PC-3 (cell line): ENCODE measurements at places on chromosomes 13 and 19. TPM values are rescaled to one million over a fixed set of nuclear protein-coding genes. Genes with fewer than 3 reads are reported as not detected.
A peak's percentile ranks its signal among the peaks of the same experiment; 100 is the strongest.

The SIGLEC5 gene
- not detected in 2 replicates for total RNA-seq

The BRME1 gene
- total RNA-seq: 5.4 and 6.0 TPM in 2 replicates

The DMPK gene
- 18.3 and 18.9 TPM in 2 replicates for total RNA-seq

The SLAIN1 gene
- 5.0 and 12.7 TPM in 2 replicates for total RNA-seq

The SPRY2 gene
- total RNA-seq: 16.5 and 19.0 TPM in 2 replicates

The CEACAM7 gene
- not detected in 2 replicates for total RNA-seq

DNA sequence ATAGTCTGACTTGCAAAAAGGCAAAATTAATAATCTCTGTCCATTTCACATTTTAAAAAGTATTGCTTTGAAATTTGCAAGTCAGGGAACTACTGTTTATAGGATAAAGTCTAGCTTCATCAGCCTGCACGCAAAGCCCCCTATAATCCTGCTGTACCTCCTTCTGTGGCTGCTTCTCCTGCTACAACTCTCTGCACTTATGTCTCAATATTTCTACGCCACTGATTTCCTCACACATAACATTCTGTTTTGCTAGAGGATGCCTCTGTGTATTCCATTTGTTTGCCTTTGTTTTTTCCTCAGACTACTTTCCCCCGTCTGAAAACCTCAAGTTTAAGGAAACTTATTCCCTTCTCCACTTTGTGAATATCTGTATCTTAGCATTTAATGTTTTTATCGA lies 389.9 kb downstream of the RFC3 start:
- no peak for DNase-seq

DNA sequence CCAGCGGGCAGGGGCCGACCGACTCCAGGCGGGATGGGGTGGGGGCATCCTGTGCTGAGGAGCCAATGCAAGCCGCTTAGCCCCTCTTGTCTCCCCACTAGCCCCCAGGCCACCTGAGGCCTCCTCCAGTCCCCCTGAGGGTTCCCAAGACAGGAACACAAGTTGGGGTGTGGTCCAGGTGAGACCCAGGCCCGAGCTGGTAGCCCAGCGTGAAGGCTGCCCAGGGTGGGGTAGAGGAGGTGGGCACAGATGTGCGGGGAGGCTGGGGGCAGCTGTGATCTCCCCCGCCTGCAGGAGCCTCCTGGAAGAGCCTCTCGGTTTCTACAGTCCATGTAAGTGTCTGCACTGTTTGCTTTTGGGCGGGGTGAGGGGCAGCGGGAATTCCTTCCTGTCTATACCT lies 10.4 kb downstream of the TLE6 start:
- no peak for DNase-seq

DNA sequence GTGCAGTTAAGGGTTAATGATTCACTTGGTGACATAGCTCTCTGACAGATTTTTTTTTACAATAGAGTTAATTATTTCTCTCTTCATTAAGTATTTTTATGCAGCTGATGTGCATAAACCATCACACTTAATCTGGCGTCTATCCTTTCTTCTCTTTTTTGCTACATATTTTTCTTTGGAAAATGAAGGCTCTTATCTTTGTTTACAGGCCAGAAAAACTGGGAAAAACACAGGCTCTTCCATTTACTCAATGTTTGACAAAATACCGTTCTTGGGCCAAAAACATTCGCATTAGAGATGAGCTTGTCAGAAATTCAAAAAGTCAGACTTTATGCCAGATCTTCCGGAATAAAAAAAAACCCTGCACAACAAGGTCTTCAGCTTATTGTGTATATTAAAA lies 12.0 kb downstream of the ZNF253 start:
- DNase-seq: no peak

DNA sequence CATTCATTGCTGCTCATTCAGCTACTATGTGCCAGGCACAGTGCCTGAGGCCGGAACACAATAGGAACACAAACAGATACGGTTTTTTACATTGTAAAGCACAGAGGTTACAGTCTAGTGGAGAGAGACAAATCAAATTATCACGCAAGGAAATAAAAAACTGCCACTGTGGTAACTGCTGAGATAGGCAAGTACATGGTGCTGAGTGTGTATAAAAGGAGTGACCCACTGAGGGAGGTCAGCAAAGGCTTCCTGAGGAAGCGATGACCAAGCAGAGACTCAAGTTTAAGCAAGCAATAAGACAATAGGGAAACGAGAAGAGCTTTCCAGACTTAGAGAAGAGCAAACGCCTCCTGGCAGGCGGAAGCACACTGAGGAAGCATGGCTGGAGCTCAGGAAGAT lies 56.4 kb downstream of the NUFIP1 start:
- DNase-seq: peak; percentile 76

DNA sequence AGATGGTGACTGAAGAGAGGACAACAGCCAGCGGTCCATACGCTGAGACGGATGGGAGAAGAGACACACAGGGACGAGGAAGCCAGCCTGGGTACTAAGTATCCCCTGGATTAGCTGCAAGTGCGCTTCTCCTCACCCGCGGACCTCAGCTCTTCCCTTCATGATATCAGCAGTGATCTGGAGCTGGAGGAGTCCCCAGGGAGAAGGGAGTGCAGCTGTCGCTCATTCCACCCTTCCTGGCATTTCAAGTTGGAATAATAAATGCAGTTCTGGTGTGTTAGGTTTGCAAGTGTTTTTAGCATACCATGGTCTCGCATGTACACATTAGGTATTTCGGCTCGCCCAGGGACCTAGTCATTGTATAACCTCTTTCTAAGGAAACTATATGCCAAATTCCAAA lies 88.5 kb upstream of the C1QTNF9B start:
- no peak for DNase-seq

DNA sequence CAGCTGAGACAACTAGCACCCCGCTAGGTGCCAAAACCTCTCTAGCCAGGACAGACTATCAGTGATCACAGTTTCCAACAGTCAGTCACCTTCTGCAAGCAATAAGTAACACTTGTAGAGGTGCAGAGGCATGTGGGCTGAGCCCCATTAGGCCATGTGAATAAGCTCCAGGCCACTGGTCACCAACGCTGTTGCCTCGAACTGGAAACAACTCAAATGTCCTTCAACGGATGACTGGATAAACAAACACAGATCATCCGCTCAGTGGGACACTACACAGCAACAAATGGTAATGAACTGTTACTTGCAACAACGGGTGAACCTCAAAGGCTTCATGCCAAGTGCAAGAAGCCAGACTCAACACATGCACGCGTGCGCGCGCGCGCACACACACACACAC lies 27.5 kb upstream of the TMEM160 start:
- no peak for DNase-seq

- no peak for DNase-seq
These were observed 368.9 kb downstream of the SLITRK6 start for GRCh38 chr13:85430216-85430794.

- DNase-seq: peak; percentile 10
These were observed 11.4 kb downstream of the PCCA start for GRCh38 chr13:100100115-100100879.

DNA sequence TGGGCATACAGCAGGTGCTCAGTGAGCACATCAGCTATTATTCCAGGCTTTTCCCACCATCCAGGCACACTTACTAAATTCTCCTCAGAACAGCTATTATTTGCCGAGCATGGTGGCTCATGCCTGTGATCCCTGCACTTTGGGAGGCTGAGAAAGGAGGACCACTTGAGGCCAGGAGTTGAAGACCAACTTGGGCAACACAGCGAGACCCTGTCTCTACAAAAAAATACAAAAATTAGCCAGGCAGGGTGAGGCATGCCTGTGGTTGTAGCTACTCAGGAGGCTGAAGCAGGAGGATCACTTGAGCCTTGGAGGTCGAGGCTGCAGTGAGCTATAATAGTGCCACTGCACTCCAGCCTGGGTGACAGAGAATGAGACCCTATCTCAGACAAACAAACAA lies 35.4 kb downstream of the PTPRS start:
- DNase-seq: no peak

- peak; percentile 64 for DNase-seq
These were observed 13.2 kb upstream of the CREB3L3 start for GRCh38 chr19:4140237-4140711.

GRCh38 chr13:99614465-99614885 lies 113.2 kb downstream of the TM9SF2 start:
- no peak for DNase-seq

- DNase-seq: no peak
These were observed 107.8 kb downstream of the RXFP2 start for GRCh38 chr13:31846961-31847752.

DNA sequence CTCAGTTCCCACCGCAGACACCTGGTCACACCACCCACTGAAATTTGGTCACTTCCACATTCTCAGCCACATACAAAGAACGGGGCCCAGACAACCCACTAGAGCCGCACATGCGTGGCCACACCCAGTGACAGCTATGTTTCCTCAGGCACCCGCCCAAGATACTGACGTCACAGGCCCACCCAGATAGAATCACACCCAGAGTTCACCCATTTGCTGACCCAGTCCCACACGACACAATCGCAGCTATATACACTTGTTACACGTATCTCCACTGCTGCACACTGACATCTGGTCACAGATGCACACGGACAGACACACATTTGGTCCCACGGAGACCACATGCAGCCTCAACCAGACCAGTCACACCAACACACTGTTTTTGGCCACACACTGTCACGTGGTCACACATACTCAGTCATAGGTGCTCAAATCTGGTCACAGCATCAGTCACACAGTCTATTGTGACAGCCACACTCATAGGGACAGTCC lies 2.9 kb downstream of the NUMBL start:
- DNase-seq: no peak
